ENCODE measurements at places on chromosomes 5 and 9.

DNA sequence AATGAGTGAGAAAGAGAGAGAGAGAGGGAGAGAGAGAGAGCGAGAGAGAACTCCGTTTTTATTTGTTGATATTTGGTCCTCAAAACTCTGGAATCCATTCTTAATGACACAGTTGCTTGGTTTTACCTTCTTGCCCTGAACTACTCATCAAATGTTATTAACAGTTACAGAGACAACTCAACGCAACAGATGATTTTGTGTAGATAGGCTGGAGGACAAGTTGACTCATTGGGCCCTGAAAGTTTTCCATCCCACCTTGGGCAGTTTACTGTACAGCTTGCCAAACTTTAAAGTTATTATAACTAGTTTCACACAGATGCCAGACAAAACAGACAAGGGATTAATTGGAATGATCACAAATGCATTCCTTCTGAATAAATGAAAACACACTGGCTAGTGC is 339.9 kb downstream of the ARL15 start:
- DNase-seq, result no peak

- DNase-seq, result peak; percentile 59
Observed at GRCh38 chr9:37290940-37291485, 131.5 kb upstream of the GRHPR start.

DNA sequence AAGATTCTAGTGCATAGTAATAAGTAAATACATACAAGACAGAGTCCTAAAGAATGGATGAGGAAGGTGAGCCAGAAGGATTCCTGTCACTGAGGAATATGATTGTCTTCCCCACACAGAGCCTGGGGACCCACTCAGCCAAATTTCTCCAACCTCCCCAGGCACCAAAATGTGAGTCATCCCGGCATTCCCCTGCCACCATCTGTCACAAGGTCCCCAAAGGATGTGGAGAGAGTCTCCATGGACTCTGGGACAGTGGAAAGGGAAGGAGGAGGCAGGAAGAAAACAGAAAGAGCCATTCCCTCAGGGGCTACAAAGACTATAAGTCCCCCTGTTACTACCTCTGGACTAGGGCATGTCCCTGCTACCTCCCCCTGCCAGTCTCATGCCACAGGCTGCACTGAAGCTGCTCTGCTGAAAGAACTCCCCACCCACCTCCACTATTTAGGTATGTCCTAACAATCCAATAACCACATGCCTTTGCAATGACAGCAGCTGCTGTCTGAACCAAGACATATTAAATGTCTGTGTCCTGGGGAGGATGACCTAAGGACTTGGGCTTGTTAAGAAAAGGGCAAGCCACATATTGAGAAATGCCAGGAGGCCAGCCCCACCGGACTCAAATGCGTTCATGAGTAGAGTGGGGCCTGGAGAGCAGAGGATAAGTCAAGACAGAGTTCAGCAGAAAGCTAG is 10.7 kb upstream of the OR5C1 start:
- DNase-seq, result no peak

GRCh38 chr9:107020040-107020530 is 157.1 kb downstream of the ZNF462 start:
- DNase-seq, result no peak

DNA sequence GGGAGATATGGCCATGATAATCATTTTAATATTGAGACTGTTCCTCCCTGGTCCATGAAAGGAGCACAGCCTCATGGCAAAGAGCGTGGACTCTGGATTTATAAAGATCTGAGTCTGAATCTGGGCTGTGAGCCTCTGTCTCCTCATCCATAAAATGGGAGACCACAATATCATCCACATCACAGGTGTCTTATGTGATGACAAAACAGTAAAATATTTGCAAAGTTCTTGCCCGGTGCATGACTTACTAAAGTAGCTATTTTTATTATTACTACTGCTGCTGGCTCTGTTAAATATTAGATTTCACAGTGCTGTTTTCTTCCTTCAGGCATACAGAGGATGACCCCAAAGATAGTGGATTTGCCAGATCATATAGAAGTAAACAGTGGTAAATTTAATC is 74.1 kb downstream of the TEK start:
- DNase-seq, result no peak

DNA sequence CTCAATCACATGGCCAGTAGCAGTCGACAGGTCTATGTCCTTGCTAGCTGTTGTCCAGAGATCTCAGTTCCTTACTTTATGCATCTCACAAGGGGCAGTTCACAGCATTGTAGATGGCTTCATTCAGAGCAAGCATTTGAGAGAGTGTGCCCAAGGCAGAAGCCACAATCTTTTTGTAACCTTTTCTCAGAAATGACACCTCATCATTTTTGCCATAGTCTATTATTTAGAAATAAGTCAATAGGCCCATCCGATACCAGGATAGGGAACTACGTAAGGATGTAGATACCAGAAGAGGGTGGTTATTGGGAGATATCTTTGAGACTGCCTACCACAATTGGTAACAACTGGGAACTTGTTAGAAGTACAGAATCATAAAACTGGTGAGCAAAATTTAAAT is 37.1 kb downstream of the LURAP1L start:
- no peak for DNase-seq

DNA sequence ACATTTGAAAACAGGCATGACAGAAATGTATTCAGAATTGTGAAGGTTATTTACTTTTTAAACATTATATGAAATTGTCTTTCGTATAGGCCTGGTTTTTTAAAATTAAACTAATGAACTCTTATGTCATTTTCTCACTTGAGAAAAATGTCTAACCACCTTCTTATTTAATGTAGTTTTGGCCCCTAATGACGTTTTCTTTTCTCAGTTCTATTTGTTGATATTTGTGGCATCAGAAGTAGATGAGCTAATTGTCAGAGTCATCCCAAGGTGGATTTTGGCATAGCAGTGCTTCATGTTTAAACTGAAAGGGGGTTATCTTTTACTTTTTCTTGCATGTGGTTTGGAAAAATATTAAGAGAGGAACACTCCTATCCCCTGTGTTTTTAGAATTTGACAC is 28.2 kb downstream of the TGFBR1 start:
- DNase-seq, result no peak

Data from suppressor macrophage (primary cell).